Activated T-cell treated with anti-CD3 and anti-CD28 coated beads, Interleukin-2, amount 50 U/mL, for 24 hours (primary cell): ENCODE measurements at places on chromosomes 2 and 18.

DNA sequence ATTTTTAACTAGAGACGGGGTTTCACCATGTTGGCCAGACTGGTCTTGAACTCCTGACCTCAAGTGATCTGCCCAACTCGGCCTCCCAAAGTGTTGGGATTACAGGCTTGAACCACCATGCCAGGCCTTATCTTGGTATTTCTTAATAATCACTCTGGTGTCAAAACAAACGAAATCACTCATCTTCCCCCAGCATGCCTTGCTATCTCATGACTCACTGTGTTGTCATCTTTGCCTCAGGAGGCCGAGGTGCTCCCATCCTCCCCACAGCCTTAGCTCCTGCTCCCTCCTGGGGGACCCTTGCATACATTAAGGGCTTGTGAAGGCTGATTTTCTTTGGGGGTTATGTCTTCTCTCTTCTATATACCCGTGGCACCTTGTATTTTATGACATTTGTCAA is 250.1 kb upstream of the DPP10 start:
- peaks cover 2% of the 10 kb centered on the region for H3K27me3 ChIP-seq
- no peaks in the 10 kb centered on the region for H3K4me1 ChIP-seq
- no peak for DNase-seq
- H3K4me3 ChIP-seq: no peak overlapping the region
- H3K27ac ChIP-seq: no peak overlapping the region

DNA sequence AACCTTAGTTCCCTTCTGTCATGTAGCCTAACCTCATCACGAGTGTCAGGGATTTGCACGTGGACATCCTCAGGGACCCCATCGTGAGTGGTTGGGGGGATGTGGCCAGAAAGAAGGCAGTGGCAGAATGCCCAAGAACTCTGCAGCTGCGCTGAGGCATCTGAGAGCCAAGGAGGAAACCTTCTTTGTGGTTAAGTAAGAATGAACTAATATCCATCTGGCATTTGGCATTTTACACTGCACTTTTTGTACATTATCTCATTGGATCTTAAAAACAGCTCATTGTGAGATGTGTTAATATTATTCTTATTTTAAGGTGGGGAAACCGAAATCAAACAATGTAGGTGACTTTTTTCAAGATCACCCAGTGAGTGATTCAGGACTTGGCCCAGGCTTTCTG is 32.6 kb upstream of the APCDD1 start:
- no peak for DNase-seq
- H3K27me3 ChIP-seq: peaks cover 16% of the 10 kb centered on the region
- H3K4me3 ChIP-seq: no peak overlapping the region
- H3K27ac ChIP-seq: no peak overlapping the region
- no peaks in the 10 kb centered on the region for H3K36me3 ChIP-seq

- H3K27me3 ChIP-seq: no peaks in the 10 kb centered on the region
- H3K4me1 ChIP-seq: peaks cover 7% of the 10 kb centered on the region
- H3K27ac ChIP-seq: peak overlapping the region; percentile 84
- peaks cover 35% of the 10 kb centered on the region for H3K36me3 ChIP-seq
- DNase-seq: peak; percentile 82
Observed at GRCh38 chr2:127049927-127050802, 56.8 kb downstream of the BIN1 start.

DNA sequence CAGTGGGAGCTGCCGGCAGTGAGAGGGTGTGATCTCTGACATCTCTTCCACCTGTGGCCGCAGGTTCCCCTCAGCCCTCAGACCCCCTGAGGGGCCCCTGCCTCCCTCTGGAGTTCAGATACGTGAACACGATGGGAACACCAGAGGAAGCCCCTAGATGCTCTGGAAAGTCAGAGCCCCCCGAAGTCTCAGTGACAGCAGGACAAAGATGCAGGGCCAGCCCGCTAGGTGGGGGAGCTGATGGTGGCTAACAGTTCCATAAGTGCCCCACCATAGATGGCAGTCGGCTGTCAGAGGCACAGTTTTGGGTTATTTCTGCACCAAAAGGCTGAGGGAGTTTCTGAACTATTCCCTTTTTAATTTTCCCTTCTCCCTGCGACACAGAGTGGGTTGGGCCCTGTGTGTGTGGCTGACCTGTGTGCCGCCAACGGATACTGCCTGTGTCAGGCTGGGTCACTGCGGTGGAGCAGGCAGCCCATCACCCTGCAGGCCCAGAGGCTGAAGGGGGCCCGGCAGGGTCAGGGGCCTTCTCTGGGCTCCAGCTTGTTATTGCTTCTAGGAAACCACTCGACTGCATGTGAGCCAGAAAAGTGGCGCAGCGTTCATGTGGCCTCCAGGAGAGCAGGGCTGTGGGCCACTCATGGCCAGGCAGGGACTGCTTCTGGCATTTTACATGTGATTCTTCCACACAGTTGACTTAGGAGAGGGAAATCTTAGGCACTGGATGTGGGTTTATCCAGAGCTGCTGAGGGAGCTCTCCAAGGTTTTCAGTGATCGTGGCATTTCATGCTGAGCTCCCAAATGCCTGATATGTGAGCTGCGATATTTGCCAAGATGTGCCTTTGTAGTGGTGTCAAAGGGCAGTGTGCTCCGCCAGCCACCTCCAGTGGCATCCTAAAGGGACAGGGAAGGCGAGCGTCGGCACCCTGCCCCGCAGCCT is 225.1 kb downstream of the SH3RF3 start:
- no peaks in the 10 kb centered on the region for H3K27me3 ChIP-seq
- H3K4me3 ChIP-seq: no peak overlapping the region
- peaks cover 25% of the 10 kb centered on the region for H3K4me1 ChIP-seq
- no peaks in the 10 kb centered on the region for H3K36me3 ChIP-seq

DNA sequence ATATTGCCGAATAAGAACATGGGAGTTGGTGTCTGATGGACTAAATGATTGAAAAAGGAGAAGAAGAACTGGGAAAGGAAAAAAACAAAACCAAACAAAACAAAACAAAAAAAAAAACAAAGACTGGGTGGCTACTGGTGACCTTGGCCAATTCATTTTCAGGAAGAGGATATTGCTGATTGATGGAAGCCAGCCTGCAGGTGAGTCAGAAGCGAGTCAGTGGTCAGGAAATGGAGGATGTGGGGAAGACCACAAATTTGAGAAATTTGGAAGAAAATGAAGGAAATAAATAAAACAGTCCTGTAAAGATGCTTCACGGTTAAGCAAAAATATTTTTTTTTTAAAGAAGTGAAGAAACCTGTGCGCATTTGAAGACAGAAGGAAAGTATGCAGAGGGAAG is 296.9 kb downstream of the ZNF521 start:
- H3K27ac ChIP-seq: no peak overlapping the region
- no peak overlapping the region for H3K4me3 ChIP-seq
- DNase-seq: no peak
- no peaks in the 10 kb centered on the region for H3K4me1 ChIP-seq
- no peaks in the 10 kb centered on the region for H3K27me3 ChIP-seq
- H3K36me3 ChIP-seq: no peaks in the 10 kb centered on the region

DNA sequence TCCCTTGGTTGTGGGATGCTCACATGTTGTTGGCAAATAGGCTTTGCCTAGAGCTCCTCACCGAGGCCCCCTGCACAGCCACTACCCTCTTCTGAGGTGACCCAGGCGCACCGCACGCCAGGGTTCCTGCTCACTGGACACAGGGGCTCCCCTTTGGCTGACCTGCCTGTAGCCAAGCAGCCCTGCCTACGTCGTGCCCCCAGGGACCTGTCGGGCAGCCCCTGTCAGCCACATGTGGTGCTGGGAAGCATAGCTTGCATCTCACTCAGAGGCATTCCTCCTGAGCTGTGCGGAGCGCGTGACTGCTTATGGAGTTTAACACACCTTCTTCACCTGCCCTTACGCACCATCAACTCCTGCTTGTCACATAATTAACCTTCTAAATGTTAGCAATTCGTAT is 116.3 kb downstream of the ZNF236 start:
- H3K4me1 ChIP-seq: no peaks in the 10 kb centered on the region
- H3K27me3 ChIP-seq: no peaks in the 10 kb centered on the region
- no peak for DNase-seq
- peaks cover 75% of the 10 kb centered on the region for H3K36me3 ChIP-seq
- H3K27ac ChIP-seq: no peak overlapping the region

DNA sequence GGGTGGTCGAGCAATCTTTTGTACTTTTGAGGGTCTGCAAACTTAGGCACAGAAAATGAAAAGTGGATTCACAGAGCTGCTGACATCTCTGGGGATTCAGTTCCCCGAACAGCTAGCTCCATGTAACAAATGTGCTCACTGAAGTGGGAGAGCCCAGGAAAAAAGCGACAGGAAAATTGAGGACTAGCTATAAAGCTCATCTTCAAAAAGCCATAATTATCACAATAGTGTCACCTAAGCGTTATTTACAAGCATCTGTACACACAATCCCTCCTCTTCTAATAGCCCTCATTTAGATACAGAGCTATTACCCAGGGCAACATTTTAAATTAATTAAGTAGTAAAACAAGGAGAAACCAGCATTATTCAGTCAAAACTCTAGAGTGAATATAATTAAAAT is 36.1 kb downstream of the RNF152 start:
- no peaks in the 10 kb centered on the region for H3K36me3 ChIP-seq
- no peak for DNase-seq
- H3K27ac ChIP-seq: no peak overlapping the region
- peaks cover 3% of the 10 kb centered on the region for H3K27me3 ChIP-seq

- peaks cover 62% of the 10 kb centered on the region for H3K27me3 ChIP-seq
- no peaks in the 10 kb centered on the region for H3K4me1 ChIP-seq
- DNase-seq: no peak
- no peaks in the 10 kb centered on the region for H3K36me3 ChIP-seq
- no peak overlapping the region for H3K27ac ChIP-seq
- H3K4me3 ChIP-seq: no peak overlapping the region
Observed at GRCh38 chr2:199443589-199444130, 14.1 kb downstream of the SATB2 start.

GRCh38 chr18:48279312-48279711 is 129.9 kb downstream of the ZBTB7C start:
- no peak overlapping the region for H3K27ac ChIP-seq
- H3K4me1 ChIP-seq: no peaks in the 10 kb centered on the region
- peaks cover 10% of the 10 kb centered on the region for H3K27me3 ChIP-seq

DNA sequence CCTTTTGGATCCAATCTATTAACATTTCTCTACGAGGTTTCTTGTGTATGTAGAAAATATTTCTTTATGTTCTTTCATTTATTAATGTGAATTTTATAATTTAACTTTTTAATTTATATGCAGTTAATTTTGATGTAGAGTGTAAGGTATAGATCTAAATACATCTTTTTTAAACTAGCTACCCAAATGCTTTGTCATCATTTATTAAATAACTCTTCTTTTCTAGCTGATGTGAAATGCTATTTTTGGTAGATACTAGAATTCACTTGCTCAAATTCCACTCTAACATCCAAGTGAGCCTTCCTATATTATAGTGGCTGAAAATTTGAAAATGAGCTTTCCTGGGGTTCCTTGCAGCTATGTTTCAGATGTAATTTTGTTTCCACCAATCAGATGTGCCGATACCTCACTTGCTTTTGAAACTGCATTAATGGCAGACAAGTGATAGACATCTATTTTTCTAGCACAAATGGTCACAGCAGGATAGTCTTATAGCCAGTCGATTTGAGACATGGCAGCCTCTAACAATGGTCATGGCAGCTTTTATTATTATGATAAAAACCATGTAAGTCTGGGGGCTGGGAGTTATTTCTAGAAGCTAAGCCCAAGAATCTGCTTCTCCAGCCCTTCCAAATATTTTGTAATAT is 10.9 kb upstream of the ICOS start:
- H3K36me3 ChIP-seq: peaks cover 2% of the 10 kb centered on the region
- H3K4me1 ChIP-seq: peaks cover 11% of the 10 kb centered on the region
- DNase-seq: no peak
- no peaks in the 10 kb centered on the region for H3K27me3 ChIP-seq

GRCh38 chr18:21162786-21163185 is 51.2 kb upstream of the ROCK1 start:
- H3K4me1 ChIP-seq: no peaks in the 10 kb centered on the region
- H3K27ac ChIP-seq: no peak overlapping the region
- no peak for DNase-seq
- H3K4me3 ChIP-seq: no peak overlapping the region
- H3K36me3 ChIP-seq: no peaks in the 10 kb centered on the region

- peaks cover 42% of the 10 kb centered on the region for H3K4me1 ChIP-seq
- H3K36me3 ChIP-seq: no peaks in the 10 kb centered on the region
- H3K27me3 ChIP-seq: no peaks in the 10 kb centered on the region
- no peak for DNase-seq
Observed at GRCh38 chr2:157497638-157498314, 53.9 kb upstream of the CYTIP start.

DNA sequence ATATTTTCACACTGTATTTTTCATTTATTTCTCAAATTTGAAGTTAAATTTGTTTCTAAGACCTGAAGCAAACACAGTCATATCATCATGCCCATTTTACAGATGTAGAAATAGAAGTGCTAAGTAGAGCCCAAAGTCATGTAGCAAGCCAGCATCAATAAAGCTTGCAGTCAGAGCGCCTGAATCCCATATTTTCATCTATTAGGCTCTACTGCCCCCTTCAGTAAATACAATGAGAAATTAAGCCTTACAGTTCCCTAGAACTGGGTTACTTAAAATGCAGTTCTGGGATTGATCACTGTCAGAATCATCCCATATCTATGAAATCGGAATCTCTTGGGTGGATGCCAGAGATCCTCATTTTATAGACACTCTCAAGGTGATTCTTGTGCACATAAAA is 419.9 kb downstream of the TGIF1 start:
- no peak overlapping the region for H3K4me3 ChIP-seq
- no peaks in the 10 kb centered on the region for H3K4me1 ChIP-seq

DNA sequence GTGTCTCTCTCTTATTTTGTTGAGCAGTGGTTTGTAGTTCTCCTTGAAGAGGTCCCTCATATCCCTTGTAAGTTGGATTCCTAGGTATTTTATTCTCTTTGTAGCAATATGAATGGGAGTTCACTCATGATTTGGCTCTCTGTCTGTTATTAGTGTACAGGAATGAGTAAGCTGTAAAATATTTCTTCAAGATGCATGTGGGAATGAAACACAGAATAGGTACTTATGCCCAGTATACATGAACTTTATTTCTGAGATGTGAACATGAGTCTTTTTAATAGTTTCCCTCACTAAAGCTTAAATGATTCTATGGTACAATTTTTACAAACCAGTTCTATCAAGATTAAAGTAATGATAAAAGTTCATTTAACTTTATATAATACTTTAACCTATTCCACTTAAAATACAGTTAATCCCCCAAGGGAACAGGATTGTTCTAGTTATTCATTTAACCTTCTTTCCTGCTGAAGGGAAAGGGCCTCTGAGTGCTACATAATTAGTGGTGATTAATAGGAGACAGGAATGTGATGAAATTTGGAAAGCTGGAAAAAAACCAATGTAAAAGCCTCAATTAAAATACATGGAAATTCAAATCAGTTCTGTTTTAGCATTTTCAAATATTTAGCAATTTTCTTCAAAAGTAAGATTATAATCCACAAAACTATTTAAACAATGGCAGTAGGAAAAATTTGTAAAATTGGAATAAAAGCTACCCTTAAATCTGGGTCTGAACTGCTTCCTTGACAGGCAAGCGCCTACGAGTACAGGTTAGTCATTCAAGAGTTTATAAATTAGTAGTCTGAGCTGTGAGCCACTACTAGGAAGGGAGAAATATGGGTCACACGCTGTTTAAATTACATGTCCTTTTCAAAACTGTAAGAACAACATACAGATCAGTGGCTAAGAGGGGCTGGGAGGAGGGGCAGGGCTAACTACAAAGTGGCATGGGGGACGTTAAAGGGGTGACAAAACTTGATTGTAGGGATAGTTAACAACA is 28.9 kb downstream of the SPIRE1 start:
- peaks cover 3% of the 10 kb centered on the region for H3K4me1 ChIP-seq
- no peaks in the 10 kb centered on the region for H3K36me3 ChIP-seq
- DNase-seq: no peak
- no peaks in the 10 kb centered on the region for H3K27me3 ChIP-seq
- no peak overlapping the region for H3K27ac ChIP-seq
